ENCODE measurements at places on chromosomes 1 and 21.

GRCh38 chr1:86277936-86278335 is 118.2 kb downstream of the ODF2L start:
- no peak for DNase-seq

DNA sequence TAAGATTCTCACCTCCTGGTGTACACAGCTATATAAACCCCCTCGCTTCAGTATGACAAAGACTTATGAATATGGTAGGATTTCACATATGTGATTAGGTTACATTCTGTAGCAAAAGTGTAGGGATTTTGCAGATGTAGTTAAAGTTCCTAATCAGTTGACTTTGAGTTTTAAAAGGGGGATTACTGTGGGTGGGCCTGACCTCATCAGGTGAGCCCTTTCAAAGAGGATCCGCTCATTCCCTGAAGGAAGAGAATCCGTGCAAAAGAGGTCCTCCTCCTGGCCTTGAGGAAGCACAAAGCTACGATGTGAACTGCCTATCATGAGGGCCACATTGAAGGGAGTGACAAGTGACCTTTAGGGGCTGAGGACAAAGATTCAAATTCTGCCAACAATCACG is 30.6 kb upstream of the KAZN start:
- DNase-seq = no peak

DNA sequence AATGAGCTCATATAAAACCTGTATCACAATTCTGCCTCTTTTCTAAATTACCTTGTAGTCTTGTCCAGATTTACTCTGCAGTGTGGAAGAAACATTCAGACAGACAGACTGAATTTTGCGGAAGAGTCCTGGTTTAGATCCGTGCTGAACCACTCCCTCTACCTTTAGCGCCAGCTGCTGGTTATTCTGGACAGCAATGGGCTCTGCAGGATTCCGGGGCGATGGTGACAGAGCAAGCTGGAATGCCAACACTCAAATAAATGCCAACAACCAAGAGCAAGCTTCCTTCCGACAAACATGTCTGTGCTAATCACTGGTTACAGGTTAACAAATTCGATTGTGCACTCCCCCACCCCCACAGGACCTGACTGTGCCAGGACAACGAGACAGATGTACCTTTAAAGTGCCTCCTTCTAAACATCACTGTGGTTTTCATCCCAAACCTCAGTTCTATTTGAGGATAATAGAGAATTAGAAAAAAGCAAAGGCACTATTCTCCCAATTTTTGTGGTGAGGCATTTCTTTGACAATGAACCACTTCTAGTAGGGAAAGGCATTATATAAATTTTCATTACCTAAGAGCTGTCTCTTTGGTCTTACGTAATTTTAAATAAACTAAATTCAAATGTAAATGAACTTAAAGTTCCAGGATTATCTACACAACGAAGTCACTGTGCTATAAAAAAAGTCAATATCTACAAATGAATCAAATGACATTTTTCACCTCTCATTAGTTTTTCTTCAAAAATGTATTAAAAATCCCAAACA is 90.4 kb downstream of the INTS7 start:
- peak; percentile 10 for DNase-seq

- DNase-seq = peak; percentile 76
Measured at GRCh38 chr21:29181799-29182470, 51.5 kb downstream of the MAP3K7CL start.

DNA sequence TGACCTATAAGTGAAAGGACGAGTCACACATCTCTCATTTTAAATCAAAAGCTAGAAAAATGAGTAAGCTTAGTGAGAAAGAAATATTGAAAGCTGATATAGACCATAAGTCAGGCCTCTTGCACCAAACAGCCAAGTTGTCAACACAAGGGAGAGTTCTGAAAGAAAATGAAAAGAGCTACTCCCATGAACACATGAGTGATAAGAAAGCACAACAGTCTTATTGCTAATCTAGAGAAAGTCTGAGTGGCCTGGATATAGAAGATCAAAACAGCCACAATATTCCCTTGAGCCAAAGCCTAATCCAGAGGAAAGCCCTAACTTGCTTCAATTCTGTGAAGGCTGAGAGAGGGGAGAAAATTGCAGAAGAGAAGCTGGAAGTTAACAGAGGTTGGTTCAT is 175.0 kb downstream of the SMYD3 start:
- no peak for DNase-seq

DNA sequence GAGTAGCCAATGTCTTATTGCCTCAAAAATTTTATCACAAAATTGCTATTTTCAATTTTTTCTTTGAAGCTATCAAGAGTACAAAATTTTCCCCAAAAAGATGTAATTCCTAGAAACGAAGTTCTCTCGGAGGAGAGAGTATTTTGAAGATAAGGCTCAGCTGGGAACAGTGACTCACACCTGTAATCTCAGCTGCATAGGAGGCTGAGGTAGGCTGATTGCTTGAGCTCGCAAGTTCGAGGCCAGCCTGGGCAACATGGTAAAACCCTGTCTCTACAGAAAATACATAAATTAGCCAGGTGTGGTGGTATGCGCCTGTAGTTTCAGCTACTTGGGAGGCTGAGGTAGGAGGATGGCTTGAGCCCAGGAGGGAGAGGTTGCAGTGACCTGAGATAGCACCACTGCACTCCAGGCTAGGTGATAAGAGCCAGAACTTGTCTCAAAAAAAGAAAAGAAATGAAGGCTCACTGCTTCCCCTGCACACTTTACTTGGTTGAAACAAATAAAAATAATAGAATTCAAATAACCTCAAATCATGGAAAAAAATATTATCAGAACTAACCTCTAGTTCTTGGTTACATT is 22.2 kb downstream of the TUT4 start:
- no peak for DNase-seq

- no peak for DNase-seq
Measured at GRCh38 chr1:9332513-9333143, 39.9 kb downstream of the SPSB1 start.

- no peak for DNase-seq
Measured at GRCh38 chr1:11967028-11967547, 13.2 kb upstream of the MFN2 start.

- DNase-seq = no peak
Measured at GRCh38 chr1:202075389-202075788, 47.3 kb upstream of the GPR37L1 start.

DNA sequence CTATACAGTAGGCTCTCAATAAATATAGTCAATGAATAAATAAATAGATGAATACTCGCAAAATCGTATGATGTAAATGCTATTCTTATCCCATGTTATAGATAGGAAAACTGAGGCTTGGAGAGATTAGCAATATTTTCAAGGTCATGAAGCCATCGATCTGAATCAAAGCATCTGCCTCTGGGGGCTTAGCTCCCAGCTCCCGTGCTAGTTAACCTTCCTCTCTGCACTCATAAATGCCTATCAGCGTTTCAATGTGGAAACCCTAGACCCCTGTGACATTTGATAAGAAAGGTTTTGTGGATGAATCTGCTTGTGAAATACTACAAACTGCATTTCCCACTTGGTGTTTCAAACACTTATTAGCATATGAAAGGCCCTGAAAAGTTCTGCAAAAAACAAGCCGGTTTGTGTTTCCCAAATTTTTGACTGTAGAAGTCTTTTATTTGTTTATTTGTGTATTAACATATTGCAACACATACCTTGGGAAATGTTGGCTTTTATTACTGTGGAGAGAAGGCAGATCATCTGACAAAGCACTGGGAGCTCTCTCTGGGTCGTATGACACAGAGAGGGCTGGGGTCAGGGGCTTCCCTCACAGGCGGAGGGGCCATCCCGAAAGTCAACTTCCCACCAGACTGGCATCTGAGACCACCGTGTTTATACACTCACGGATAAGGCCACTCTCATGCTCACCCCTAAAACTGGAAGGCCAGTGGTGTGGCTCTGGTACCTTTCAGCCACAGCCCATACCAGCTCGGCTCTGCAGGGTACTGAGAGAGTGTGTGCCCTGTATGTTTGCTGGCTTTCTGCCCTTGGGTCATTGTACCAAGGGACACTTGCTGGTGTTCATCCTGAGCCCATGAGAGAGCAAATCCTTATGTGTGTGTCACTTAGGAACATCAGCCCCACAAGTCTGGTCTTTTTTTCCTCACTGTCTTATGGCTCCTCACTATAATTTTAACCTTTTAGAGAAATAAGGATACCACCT is 993 bp upstream of the PROK1 start:
- no peak for DNase-seq

DNA sequence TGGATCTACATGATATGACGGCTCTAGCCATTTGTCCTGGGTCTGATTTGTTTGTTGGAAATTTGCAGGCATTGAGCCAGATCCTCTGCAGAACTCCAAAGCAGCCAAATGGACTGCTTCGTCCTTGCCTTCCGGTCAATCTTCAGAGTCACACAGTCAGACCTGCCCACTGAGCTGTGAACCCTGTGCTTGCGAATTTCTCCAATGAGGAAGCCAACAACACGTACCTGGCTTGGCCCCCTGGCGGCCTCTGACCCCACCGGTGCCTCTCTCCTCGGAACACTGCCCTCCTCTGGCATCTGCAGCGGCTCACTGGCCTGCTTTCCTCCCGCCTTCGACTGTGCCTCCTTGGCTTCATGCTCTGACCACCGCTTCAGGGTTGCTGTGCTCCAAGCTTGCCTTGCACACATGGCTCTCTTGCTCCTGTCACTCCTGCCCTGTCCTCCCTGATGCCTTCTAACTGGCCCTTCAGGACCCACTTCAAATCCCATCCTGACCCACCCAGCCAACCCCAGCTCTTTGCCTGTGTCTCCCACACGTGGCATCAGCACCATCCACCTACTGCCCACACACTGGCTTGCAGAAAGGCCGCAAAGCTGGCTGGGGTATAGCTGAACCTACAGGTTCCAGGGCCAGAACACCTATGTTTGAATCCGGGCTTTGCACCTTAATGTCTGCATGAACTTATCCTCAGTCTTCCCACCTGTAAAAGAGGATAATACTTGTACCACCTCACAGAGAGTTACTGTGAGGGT is 128.2 kb downstream of the KCNN3 start:
- no peak for DNase-seq

- DNase-seq = no peak
Measured at GRCh38 chr1:27689423-27690173, 17.6 kb upstream of the IFI6 start.
